HFF-Myc (cell line): ENCODE measurements at places on chromosomes 16 and 17.
A peak's percentile ranks its signal among the peaks of the same experiment; 100 is the strongest.

DNA sequence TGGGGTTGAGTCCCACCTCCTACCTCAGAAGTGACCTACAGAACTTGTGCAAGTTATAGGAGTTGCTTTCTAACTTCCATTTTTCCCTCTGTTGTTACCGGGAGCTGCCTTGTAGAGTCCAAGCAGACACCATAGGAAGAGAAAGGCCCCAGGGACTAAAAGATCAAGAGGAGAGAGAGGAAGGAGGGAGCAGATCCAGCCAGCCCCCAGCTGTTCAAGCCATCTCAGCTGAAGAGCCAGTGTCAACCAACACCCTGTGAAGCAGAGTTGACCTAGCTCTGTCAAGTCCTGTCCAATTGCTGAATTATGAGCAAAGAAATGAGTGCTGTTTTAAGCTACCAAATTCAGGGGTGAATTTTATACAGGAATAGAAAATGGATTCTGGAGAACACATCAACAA is 34.9 kb upstream of the CACNG4 start:
- DNase-seq: no peak

DNA sequence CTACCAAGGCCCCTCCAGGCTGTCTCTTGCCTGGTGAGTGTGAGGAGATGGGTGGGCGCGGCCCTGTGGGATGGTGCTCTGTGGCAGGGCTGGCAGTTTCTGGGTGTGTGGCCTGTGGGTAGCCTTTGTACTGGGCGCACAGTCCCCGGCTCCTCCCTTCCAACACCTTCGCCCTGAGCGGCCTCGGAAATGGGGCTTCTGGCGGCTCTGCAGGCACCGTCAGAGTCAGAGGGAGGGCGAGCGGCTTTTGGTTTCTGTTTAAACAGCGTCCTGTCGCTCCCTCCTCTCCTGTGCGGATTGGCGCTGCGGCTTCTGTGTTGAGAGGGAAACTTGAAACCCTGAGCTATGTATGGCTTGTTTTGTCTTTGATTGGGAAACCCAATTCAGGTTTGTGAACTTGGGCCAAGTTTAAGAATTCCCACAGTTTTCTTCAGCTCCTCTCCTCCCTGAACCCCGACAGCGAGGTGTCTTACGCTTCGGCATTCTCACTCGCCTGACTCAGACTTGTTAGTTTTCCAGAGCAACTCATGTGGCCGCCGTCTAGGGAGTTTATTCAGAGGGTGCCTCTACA is 8.3 kb upstream of the ZNF750 start:
- DNase-seq: no peak

DNA sequence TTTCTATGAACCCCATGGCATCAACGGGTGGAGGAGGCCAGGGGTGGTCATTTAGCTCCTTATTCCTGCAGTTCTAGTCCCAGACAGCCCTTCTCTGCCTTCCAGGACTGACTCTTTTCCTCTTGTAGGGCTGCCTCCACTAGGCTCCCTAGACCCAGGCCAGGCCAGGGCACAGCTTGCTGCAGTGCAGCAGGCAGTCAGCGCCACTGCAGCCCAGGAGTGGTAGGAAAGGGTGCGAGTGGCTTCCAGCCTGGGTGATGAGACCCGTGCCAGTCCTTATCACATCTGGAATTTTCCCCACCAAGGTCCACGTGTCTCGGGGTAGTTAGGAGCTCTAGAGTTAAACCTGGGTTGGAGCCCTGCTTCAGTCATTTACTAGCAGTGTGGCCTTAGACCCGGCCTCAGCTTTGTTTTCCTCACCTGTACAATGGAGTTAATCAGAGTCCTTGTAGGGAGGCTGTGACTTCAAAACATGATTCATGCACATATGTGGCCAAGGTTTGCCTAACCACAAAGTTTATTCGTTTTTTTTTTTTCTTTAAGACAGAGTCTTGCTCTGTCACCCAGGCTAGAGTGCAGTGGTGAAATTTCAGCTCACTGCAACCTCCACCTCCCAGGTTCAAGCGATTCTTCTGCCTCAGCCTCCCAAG is 4.7 kb downstream of the SLC5A11 start:
- DNase-seq: no peak

DNA sequence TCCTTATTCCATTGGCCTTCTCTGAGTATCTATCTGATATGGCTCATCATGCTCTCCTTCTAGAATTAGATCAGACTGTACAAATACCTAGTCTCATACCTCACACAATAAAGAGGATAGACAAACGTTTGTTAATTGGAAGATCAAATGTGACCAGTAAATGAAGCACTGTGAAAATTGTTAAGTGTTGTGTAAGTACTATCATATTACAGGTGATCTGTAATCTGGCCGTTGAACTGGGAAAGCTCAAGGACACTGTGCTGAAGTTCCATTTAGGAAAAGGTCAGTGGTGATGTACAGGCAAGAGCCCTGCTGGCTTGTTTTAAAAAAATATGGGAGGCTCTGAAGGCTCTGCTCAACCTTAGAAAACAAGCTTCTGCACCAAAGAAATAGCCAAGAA is 38.5 kb upstream of the CORO6 start:
- no peak for DNase-seq

DNA sequence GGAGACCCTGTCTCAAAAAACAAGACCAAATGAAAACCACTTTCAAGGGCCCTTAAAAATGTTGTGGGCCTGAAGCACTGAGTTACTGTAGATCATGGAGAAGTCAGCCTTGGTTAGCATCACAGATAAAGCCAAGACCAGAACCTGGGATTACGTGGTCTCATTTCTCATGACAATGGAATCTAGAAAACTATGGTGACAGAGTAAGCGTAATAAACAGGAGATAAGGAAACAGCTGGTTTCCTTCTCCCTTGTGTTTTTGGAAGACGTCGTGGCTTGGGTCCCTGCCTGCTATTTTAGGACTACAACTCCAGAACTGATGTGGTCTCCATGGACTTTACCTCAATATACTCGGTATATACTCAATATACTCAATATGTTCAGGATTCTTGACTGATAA is 180.7 kb upstream of the ZFHX3 start:
- DNase-seq: peak; percentile 6

DNA sequence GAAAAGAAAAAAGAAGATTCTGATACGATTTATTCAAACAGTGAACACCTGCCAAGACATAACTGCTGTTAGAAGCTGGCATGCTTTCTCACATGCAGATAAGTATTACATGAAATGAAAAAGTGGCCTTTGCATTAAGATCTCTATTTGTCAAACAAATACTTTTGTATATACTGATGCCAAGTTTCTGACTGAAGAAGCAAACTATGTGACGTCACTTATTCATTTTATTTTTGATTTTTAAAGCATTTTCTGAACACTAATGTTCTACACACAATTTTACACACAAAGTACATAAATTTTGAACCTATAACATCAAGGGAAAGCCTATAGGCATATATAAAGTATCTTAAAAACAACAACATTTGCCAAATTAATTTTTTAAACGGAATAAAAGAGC is 153.8 kb downstream of the CEP112 start:
- no peak for DNase-seq

- DNase-seq: no peak
Measured at GRCh38 chr16:79286646-79287423, 313.7 kb downstream of the MAF start.

GRCh38 chr16:86479419-86479818 is 30.9 kb upstream of the FOXF1 start:
- DNase-seq: peak; percentile 71

DNA sequence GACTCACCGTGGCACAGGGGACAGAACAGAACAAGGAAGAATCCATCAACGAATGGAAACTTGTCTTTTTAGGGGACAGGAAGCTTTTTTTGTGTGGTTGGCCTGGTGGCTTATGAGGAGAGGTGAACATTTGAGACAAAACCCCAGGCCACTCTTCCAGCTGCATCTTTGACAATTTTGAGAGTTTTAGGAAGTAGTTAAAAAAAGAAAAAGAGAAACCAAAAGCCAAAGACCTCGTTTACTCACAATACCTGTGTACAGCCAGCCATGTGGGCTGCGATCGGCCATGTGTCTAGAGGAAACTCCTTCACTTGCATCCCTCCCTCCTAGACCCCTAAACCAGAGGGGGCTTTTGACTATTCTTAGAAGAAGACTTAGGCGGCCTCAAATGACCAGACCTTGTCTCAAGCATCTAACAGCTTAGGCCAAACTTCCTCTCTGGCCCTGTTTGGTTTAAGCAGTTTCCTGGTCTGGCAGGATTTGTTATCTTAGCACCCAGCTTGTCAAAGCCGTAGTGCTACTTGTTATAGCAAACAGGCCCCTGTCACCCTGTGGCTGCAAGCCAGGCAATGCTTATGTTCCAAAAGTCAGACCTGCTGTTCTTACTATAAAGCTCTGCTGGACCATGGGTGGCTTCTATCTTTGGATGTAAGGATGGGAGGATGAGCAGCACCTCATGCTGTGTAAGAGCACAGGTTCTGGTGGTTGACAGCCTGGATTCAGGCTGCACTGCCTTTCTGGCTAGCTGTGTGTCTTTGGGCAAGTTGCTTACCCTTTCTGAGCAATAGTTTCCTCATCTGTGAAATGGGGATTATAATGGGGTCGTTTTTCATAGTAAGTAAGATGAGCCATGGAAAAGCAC is 17.7 kb downstream of the KSR1 start:
- no peak for DNase-seq

GRCh38 chr17:2025622-2026309 is 632 bp upstream of the RTN4RL1 start:
- DNase-seq: no peak

DNA sequence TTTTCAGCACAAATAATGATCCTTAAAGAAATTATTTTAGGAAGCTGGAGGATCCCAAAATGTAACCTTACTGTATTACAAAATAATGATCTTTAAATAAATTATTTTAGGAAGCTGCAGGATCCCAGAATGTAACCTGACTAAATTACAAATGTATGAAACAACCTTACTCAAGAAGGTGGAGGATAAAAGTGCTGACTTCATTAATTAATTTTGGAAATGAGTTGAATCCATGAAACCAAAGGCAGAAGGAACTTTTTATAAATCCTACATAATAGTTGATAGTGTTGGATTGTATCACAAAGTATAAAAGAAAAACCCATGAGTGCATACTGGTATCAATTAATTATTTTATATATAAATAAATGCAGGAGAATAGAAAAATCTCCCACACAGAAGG is 859.9 kb downstream of the KCNJ2 start:
- DNase-seq: no peak

DNA sequence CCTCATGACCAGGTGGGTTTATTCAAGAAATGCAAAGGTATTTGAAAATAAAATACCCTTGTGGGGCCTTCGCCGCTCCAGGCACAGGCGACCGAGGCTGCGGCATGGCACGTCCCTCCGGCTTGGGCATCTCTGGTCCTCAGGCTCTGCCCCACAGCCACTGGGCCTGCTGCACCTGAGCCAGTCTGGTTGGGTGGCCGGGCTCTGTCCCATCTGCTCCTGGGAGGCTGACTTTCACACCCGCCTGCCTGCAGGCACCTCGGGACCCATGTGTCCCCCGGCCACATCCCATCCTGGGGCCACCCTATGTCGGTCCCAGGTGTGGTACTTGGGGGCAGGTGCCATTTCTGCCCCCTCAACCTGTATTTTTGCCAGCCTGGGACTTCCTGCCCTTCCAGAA is 20.9 kb downstream of the OSBPL7 start:
- DNase-seq: no peak

- DNase-seq: no peak
Measured at GRCh38 chr17:50188531-50188920, 12.9 kb downstream of the COL1A1 start.

DNA sequence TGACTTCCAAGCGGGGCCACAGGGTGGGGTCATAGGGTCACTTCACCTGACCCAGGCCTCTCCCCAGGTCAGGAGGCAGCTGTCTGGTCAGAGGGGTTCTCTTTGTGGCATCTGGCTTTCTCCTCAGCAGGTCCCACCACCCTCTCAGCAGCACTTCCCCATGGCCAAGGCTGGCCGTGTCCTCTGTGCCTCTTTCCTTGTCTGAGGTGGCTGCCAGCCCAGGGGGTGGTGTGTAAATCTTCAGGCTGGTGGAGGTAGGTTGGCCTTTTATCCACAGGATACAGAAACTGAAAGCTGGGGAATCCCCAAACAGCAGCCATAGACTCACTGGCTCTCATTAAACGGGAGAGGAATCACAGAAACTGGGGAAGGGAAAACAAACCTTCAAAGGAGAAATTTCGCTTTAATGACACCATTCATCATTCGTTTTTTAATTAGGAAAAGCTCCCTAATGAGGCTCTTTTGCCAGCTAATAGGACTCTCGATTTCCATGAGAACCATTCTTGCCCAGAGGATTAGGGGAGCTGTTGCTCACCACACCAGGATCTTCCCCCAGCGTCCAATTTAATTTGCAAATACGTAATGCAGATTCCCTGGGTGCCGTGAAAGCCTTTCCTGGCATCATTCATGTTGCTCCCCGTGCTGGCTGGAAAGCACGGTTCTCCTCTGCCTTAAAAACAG is 18.0 kb downstream of the C17orf75 start:
- no peak for DNase-seq

DNA sequence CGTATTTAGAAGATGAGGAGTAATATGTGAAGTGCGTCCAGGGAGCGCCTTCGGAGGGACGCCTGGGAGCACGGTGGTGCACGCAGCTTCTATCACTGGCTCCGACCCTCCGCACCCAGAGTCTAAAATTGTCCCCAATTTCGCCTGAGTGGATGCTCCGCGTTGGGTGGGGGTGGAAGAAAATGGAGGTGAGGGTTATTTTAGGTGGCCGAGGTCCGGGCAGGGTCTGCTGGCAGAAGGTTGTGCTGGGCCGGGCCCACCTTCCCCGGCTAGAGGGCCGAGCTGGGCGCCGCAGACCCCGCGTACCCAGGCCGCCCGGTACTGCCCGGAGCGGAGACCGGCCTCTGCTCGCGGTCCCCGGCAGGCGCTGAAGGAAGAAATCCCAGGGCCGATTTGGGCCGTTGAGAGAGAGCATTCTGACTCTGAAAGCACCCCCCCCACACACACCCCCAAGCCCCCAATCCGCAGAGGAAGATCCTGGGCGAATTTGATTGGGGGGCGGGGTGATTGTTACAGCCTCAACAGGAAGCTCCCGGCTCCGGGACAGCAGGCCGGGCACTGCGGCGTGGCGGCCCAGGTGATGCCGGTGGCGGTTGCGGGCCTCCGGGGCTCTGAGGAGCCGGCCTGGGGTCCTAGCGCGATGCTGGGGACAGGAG is 3.0 kb downstream of the BAHCC1 start:
- no peak for DNase-seq

- no peak for DNase-seq
Measured at GRCh38 chr16:19316846-19317245, 31.3 kb downstream of the CLEC19A start.

DNA sequence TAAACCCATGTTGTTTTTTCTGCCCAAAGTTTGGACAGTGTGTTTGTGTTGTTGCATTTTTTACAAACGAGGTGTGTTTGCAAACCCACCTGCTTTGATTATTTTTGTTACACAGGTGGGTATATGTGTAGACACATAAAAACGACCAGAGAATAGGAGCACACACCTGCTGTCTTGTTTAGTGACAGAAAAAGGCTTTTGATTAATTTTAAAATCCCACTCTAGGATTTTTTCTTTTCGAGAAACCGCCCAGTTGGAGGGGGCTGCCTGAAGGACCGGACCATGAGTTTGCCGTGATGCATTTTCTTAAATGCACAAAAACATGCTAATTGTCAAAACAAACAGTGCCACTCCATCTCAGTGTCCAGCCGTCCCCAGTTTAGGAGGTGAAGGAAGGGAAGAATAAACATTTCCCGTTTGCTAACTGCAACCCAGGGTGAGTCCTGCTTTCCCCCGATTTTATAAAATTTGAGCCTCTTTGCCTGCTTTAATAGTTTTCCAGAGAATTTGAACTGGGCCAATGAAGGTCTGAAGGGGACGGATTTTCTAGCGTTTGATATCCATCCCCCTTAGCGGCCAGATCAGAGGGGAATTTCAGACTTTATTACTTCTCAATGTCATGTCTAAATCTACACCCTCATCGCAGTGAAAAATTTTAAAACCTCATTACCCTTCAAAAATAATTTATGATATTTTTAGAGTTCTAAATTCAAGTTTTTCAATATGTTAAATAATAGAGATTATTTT is 3.2 kb downstream of the FOXC2 start:
- no peak for DNase-seq

GRCh38 chr17:76248013-76248782 is 7.9 kb upstream of the RNF157 start:
- DNase-seq: no peak
